ENCODE measurements at places on chromosomes 13 and 19.

DNA sequence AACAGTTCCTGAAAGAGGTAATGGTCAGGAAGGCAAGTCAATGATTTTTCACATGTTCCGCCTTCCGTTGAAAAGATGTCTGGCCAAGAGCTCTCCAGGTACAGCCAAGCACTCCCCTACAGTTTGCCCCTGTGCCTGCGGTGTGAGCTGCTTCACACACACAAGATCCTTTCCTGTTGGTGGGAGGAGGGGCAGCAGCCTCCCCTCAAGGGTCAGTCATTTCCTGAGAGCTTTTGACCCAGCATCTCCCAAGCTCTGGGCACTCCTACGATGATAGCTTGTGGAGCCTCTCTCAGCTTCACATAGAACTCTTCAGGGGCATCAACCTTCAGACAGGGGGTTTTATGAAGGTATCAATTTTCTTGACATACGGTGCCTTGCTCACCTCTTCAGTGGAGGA, 86.9 kb downstream of the DOCK9 start:
- no peak for DNase-seq

GRCh38 chr19:12453495-12453894, 12.7 kb upstream of the ZNF443 start:
- DNase-seq: no peak

DNA sequence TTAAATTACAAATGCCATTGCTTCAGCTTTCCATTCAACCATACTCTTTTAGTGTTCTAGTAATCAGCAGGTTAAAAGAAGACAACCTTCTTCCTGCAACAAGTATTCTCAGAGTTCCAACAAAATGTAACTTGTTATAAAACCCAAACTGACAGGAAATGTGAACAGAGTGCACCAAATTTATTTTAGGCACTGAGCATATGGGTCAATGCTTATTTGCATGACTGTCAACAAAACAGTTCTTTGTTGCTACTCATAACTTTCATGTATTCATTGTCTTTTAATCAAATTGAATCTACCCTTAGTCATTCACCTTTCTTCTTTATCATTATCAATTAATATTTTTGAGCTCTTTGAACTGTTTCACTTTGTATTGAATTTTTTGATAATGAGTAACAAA, 554.1 kb downstream of the DACH1 start:
- no peak for DNase-seq

DNA sequence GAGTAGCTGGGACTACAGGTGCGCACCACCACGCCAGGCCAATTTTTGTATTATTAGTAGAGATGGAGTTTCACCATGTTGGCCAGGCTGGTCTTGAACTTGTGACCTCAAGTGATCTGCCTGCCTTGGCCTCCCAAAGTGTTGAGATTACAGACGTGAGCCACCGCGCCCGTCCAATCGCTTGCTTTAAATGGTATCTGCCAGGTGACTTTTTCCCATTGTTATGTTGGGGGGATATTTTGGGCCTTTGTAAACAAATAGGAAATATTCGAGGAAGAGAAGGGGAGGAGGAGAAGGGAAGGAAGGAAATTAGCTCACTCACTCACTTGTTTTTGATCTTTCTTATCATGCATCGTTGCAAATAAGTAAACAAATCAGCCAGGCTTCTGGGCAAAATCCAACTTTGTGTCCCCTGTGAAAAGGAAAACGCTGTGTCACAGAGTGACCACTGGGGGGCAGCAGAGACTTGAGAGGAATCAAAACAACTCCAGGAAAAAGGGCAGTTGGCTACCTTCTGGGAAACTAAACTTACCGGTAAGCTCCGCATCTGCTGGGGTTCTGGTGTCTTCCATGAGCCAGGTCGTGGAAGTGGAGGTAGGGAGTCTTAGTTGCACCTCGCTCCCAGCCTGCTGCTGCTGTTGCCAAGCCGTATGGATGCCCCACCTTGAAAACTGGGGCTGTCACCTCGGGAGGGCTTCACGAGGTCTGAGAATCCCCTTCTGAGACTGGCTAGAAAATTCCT, 9.3 kb upstream of the RANBP3 start:
- peak; percentile 72 for DNase-seq

DNA sequence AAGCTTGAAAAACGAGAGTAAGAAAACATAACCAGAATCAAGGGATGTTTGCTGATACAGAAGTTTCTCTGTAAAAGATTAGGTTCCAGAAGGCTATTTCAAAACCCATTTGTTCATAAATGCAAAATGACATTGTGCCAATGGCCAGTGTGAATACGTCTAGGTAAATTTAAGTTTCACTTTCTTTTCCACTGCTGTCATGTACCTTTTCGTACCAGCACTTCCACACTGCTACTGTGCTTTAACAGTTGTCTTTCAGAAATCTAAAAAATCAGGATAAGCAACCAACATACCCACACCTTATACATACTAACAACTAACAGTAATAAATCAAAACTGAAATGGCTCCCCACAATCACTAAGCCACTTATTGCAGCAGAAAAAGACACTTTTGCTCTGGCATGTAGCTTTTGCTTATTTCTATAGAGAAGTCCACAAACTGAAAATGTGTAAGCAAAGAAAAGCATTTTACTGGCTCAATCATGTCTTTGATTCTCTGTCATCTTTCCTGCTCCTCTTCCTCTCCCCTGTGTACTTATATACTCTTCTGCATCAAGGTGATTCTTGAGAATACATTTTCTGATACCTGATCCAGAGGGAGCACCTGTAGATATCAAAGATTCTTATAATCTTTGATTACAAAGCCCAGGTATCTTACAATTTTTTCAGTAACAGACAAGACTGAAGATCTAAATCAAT, 34.3 kb downstream of the ELF1 start:
- peak; percentile 75 for DNase-seq

DNA sequence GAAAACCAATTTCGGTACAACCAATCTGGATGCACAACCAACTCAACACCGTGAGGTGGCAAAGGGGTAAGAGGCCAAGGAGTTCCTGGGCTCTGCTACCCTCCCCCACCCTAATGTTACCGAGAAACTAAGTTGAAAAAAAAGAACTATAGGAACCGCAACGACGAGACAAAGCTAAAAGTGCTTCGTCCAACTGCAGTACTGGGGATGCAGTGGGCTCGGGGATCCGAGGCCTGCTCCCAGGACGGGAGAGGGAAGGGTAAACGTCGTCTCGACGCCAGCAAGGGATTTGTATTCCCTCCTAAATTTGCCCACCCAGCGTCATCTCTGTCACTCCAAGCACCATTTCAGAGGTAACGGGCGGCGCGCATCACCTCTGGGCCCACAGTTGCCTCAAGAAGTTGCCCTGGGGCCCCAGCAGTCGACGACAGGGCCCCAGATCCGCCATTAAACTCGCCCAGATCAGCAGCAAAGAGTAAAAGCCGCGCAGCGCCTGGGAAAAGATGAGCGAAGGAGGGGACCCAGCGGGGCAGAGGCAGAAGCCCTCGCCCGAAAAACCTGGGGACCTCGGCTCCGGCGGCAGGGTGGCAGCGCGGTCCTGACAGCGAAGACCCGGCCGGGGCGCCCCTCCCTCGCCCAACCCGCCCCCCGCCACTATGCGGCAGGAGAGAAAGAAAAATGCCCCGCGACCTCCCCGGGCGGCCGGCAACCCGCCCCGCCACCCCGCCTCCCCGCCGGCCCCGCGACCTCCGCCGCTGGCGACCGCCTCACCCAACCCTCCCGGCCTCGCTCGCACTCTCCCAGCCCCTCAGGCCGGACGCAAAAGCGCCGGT, 752 bp downstream of the ZMYM5 start:
- DNase-seq: peak; percentile 13

DNA sequence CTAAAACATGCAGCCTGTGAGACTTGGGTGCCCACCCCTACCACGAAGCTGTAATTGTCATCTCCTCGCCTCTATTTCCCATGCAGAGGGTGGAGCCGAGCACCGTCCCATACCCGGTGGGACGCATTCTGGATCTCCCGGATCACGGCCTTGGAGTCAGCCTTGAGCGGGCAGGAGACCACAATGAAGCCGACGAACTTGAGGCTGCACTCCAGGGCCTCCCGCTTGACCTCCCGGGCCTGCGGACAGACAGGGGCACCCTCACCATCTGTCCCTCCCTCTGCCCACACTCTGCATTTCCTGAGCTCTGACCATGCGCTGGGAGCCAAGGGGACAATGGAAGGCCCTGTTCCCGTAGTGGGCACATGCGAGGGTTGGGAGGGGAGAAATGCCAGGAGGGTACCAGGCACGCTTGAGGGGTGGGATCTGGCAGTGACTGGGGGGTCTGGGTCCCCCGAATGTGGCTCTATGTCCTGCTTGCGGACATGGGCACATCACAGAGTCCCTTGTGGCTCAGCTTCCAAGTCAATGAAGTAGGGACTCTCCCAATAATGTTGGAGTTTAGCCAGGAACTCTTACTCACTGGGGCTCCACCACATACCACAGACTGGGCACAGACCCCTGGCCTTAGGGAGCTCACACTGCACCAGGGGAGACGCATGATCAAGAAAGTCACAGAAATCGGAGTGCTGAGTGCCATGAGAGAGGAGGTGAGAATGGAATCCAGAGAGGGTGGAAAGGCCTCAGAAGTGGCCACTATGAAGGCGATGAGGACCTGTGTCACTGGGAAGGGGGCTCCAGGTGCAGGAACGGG, 9.2 kb upstream of the GMIP start:
- no peak for DNase-seq

- DNase-seq: peak; percentile 61
Measured at GRCh38 chr19:13748169-13748828, 16.0 kb upstream of the MRI1 start.
